Glutamatergic neuron (in vitro differentiated cells): ENCODE measurements at places on chromosomes 2 and 18.

GRCh38 chr2:228303960-228304359, 122.5 kb upstream of the SPHKAP start:
- DNase-seq: no peak

GRCh38 chr18:21391074-21391673, 149.1 kb downstream of the GREB1L start:
- DNase-seq: no peak

- no peak for DNase-seq
Measured at GRCh38 chr2:236968880-236969534, 116.7 kb upstream of the COPS8 start.

- no peak for DNase-seq
Measured at GRCh38 chr2:26067980-26068507, 34.2 kb downstream of the RAB10 start.

- DNase-seq: no peak
Measured at GRCh38 chr2:25491966-25492532, 150.3 kb upstream of the DNMT3A start.

GRCh38 chr2:230824406-230824978, 40.2 kb upstream of the ITM2C start:
- peak; percentile 50 for DNase-seq

DNA sequence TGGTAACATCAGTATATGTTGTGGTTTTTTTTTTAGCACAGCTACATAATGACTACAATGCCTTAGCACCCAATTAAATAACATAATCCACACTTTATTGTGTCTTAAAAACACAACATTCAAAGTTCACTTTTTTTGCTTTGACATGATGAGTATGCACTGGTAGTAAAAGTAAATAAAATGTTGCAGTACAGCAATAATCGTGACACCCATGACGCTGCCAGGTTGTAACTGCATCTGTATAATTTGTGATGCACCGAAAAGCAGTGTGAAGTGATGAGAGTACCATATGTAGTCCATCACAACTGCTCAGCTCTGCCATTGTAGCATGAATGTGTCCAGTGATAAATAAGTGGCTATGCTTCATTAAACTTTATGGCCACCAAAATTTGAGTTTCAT, 15.7 kb downstream of the PPP1CB start:
- DNase-seq: no peak

- no peak for DNase-seq
Measured at GRCh38 chr2:174846218-174846617, 81.9 kb upstream of the CHRNA1 start.

DNA sequence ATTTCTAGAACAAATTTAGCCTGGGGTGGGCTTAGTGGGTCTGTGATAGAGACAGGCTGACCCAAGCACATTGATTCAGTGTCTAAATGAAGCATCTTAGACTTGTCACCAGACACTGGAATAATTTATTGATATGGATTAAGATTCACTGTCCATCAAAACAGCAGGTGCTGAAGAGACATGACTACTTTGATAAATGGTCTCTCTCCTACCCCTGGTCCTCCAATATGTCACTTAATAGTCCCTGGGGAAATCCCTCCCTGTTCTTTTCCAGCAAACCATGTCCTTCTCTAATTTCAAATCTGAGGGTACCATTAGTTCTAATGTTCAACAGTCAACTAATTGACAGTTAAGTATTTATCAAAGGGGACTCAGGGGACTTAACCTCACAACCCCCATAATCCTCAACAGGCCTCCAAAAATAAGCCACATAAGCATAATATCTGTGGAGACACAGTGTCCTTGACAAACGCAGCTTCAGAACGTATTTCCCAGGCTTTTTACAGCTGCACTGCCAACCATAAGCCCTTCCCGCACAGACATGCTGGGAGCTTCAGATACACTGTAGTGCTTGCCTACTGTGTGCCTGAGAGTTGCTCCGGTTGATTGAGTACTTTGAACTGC, 391.0 kb downstream of the THSD7B start:
- DNase-seq: no peak

GRCh38 chr2:85601771-85602475, 575 bp downstream of the TMEM150A start:
- no peak for DNase-seq

DNA sequence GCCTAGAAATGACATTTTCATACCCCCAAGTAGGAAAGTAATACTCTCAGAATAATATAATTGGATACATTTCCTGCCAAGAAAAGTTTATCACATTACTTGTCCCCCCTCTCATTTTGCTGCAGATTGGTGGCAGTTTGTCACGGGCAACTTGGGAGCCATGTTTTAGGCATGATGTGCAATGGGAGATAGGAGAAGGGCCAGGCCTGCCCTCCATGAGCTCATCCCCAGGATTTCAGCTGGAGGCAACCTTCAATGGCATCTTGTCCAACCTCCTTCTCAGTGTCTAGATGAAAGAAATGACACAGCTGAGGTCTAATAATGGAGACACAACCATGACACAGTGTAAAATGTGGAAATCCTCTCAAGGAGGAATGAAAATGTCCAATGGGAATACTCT, 11.4 kb upstream of the RAB31 start:
- no peak for DNase-seq

- DNase-seq: no peak
Measured at GRCh38 chr2:200049086-200049485, 93.7 kb downstream of the MAIP1 start.

- DNase-seq: no peak
Measured at GRCh38 chr2:39608686-39609441, 56.9 kb upstream of the TMEM178A start.

GRCh38 chr2:164840930-164841718, 499 bp downstream of the COBLL1 start:
- peak; percentile 62 for DNase-seq

DNA sequence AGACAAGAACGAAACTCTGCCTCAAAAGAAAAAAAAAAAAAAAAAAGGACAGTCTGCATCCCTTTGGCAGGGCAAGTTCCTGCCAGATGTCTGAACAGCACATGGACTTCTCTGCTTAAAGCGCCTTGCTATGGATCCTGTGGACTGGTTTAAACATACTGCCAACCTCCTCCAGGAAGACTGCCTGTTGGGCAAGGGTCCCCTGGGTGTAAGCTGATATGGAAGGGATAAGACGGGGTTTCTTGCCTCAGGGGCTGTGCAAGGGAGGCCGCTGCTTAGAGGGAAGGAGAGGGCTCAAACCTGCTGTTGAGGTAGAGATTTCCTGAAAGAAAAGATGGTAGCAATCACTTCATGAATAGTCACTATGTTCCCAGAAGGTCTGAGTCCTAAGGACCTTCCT, 22.2 kb downstream of the SKA1 start:
- DNase-seq: peak; percentile 56

- DNase-seq: no peak
Measured at GRCh38 chr2:29074411-29074810, at the start of gene PCARE. TSS of gene PCARE (minus strand) at chr2:29074523. CDS start at chr2:29074261, 262 bp downstream.

- no peak for DNase-seq
Measured at GRCh38 chr2:121960251-121960650, 204.8 kb downstream of the TSN start.

- DNase-seq: no peak
Measured at GRCh38 chr2:152385650-152386049, 50.7 kb downstream of the FMNL2 start.

DNA sequence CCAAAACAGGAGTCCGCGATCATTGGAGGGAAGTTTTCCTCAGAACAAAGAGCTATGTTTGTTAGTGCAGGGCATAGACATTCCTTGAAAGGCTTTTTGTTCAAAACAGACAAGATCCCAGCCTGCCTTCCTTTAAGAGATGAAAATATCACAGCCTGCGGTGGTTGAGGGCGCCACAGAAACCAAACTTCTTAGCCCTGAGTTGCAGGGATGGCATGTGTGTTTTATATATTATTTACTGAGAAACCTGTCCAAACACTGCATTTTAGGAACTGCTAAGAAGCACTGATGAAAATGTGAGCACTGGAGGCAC, 57.5 kb upstream of the TMEM178A start:
- no peak for DNase-seq

DNA sequence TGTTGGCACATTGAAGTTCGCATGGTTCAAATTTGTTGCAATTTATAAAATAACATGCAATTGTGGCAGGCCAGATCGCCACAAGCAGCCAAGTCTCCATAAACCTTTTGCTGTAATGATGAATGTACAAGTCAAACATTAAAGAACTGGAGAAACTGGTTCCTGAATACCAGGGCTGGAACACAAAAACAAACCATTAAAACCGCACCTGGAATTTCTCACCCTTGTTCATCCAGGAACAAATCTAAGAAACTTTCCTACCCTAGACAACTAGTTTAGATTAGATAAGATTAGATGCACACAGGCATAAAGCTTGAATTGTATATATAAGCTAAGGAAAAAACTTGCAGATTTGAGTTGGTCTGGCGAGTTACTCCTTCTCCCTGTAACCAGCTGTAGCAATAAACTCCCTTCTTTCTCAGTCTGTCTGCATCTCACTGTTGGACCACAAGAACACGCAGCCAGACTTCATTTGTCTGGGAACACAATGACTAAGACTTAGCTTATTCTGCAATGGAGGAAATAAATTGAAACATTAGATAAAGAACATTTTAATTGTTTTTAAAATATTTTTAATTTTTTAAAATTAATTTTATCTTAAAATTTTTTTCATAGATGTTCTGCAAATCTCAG, 1835.5 kb upstream of the LRRTM1 start:
- DNase-seq: no peak

DNA sequence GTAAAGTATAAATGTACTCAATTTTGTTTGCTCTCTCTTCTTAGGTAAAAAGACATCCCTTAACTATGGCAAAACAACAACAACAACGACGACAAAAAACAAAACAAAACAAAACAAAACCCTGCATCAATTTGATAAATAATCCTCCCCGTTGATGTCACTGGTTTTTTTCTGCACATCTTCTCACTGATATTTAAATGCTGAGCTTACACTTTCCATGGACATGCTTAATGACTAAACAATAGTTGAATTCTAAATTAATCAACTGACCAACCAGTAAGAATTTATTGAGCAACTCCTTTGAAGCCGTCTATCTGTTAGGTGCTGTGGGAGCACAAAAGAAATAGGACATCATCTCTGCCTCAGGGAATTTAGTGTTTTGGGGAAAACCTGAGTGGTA, 20.2 kb upstream of the POLE4 start:
- DNase-seq: no peak

GRCh38 chr2:233290051-233290845, 17.4 kb upstream of the SAG start:
- no peak for DNase-seq

GRCh38 chr2:26269571-26270158, 24.9 kb downstream of the HADHB start:
- no peak for DNase-seq

DNA sequence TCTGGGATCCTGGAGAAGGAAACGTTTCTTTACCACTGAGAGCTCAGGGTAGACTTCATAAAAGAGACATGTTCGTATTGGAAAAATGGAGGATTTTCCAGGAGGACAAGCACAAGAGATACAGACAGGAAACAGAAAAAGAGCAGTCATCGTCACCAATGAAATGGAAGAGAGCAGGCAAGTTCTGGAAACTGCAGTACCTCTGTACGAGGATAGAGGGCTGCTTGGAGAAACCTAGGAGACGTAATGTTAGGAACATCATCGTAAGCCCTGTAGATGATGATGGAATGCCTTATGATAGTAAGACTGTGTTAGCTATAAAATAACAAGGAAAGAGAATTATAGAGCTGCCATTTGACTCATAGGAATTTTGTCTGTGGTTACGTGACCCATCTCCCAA, 121.1 kb upstream of the KLHL14 start:
- DNase-seq: no peak

DNA sequence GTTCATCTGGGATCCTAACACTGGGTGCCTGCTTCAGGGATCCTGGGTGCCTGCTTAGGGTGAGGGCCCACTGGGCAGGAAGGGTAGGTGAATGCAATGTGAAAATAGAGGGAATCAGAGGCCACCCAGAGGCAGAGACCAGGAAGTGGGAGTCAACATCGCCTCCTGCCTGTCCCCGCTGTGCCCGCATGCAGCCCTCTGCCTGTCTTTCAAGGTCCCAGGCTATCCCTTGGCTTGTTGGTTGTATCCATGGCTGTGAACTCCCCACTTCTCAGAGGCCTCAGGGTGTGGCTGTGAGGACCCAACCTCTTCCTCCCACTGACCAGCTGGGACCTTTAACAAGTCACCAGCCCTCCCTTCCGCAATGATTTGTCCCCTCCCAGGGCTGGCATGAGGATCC, 26.5 kb downstream of the PSD4 start:
- no peak for DNase-seq

GRCh38 chr2:100412881-100413321, 4.6 kb downstream of the CHST10 start:
- DNase-seq: no peak

DNA sequence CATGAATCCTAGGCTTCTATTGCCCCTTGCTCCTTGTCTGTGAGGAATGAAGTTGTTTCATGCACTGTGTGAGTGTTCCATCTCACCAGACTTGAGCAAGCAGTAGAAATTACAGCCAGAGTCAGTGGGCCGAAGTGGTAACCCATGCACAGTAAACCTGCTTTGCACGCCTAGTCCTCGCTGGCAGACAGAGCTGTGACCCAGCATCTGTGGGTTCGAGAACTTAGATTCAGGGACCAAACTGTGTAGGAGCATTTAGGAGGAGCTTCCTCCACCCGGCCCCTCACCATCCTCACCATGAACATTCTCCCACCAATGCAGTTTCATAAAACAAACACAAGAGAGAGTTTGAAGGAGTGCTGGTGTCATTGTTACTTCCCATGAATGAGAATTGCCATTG, 21.6 kb upstream of the TEX51 start:
- no peak for DNase-seq
